ENCODE measurements at places on chromosomes 3 and 15.
A peak's percentile ranks its signal among the peaks of the same experiment; 100 is the strongest.

DNA sequence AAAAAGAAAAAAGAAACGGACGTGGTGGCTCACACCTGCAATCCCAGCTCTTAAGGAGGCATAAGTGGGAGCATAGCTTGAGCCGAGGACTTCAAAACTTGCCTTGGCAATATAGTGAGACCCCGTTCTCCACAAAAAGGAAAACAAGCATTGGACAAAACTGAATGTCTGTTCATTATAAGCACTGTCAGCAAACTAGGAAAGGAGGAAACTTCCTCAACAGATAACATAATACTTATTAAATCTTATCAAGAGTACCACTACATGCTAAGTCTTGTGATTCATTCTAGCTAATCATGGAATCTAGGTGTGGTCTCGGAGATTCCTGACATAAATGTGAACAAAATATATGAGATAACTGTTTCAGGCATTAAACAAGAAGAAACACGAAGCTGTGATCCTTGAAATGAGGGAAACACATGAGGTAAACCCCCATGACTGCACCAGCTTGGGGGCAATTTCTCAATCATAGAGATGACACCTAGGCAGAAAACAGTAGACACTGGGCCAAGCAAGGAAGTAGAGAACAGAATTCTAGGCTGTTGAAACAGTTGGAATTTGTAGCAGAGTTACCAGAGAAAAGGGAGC, 33.3 kb downstream of the TRPM7 start:
- DNase-seq: no peak

GRCh38 chr3:172627057-172627809, 83.6 kb downstream of the NCEH1 start:
- peak; percentile 89 for DNase-seq

DNA sequence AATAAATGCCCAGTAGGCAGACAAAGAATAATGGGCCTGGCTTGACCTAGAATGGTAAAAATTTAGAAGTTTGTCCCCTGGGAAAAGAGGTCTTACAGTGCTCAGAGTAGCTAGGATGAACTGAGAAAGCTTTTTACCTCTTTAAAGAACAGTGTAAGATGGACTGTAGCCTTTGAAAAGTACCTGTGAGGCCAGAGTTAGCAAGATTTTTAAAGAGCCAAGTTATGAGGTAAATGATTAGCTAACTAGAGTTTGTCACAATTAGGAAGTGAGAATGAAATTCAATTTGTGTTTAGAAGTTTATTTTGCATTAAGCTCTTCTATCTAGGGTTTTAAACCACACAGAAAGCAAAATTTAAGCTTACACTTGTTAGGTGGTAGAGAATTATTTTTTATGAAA, 480.9 kb downstream of the ZIC1 start:
- DNase-seq: no peak

DNA sequence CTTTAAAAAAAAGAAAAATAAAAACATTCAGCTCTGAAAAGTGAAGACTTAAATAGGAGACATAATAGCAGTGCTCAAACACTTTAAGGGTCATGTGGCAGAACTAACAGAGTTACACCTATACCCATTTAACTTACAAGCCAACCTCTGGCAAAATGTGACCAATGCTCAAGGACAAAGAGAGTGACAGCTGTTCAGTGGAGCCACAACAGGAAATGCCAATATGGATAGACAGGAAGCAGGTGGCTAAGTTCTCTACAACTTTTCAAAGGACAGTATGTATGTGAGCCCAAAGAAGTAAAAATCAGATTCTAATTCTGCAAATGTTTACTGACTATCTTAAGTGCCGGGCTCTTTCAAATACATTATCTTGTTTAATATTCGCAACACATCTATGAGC, 3.4 kb downstream of the TMCC1 start:
- no peak for DNase-seq

- peak; percentile 5 for DNase-seq
Measured at GRCh38 chr3:176919836-176920765, 277.2 kb downstream of the TBL1XR1 start.

GRCh38 chr15:96184297-96184696, 146.2 kb upstream of the NR2F2 start:
- DNase-seq: no peak

GRCh38 chr3:133849346-133849745, 43.7 kb downstream of the SRPRB start:
- no peak for DNase-seq

DNA sequence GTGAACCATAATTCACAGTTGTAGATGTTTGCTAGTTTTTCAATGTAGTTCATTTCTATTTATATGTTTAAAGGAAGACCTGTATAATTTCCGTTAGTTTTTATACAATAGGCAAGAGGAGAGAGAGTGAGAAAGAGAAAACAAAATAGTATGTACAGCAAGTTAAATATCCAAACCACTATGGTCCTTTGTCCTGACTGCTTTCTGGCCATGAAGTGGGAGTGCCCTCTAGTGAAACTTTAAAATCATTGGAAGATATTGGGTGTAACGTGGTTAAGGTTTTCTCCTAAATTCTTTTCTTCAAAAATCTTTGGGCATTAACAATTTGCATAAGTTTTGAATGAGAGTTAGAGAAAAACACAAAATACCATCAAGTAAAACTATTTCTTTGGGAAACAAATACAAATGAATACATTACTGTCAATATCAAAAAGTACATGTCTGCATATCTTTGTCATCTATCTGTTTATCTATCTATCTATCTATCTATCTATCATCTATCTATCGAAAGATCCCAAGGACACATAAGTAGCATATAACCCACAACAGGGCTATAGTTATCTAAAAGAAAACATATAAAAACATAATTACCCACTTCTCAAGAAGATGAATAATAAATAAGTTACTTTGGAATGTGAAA, 534.6 kb upstream of the ATP11B start:
- peak; percentile 30 for DNase-seq

DNA sequence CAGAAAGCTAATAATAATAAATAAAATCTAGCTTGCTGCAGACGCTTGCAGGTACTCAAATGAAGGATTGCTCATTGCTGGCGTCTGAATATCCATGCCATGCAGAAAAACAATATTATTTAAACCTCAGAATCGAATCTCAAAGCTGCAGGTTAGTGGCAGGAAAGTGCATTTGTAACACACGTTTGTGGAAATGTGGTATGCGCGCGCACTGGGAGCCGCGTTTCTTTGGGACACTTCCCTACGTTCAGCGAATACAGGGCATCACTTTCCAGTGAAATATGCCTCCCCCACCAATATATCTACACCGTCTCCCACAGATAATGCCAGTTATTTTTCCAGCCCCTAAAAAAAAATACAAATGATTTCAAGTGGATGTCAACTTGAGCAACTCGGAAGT, 37.1 kb downstream of the ZIC4 start:
- no peak for DNase-seq

- no peak for DNase-seq
Measured at GRCh38 chr3:183015185-183015584, 34.8 kb upstream of the DCUN1D1 start.

- DNase-seq: peak; percentile 28
Measured at GRCh38 chr3:52136513-52136912, 17.7 kb downstream of the POC1A start.

GRCh38 chr3:109356442-109357155, 19.3 kb upstream of the DPPA4 start:
- no peak for DNase-seq

GRCh38 chr3:31392568-31392967, 140.2 kb upstream of the STT3B start:
- DNase-seq: no peak

GRCh38 chr3:158086776-158087175, 19.4 kb downstream of the SHOX2 start:
- no peak for DNase-seq

DNA sequence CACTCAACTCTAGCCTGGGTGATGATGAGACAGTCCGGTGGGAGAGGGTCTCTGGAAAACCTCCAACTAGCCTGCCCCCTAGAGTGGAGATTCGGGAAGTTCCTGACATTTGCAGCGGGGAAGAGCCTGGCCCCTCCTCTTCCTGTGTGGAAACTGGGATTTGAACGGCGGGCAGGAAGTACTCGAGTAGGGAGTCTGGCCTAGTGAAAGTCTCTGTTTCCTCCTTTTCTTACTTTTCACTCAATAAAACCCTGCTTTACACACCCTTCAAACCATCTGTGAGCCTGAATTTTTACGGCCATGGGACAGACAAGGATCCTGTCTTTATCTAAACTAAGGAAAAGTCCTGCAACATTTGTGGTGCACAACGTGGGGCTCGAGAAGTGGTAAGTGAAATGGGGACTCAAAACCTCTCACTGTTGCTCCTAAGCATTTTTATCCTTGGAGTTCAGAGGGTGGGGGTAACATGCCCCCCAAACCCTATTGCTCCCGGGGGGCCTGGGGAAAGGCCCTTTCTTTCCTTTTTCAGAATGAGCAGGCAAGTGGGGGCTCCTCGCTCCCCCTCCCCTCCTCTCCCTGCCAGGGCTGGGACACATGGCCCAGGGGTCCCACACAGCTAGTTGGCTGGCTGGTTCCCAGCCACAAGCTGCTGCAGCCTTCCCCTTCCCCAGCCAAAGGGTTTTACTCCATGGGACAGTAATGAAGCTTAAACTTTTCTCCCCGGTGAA, 224.7 kb upstream of the GBE1 start:
- DNase-seq: no peak

DNA sequence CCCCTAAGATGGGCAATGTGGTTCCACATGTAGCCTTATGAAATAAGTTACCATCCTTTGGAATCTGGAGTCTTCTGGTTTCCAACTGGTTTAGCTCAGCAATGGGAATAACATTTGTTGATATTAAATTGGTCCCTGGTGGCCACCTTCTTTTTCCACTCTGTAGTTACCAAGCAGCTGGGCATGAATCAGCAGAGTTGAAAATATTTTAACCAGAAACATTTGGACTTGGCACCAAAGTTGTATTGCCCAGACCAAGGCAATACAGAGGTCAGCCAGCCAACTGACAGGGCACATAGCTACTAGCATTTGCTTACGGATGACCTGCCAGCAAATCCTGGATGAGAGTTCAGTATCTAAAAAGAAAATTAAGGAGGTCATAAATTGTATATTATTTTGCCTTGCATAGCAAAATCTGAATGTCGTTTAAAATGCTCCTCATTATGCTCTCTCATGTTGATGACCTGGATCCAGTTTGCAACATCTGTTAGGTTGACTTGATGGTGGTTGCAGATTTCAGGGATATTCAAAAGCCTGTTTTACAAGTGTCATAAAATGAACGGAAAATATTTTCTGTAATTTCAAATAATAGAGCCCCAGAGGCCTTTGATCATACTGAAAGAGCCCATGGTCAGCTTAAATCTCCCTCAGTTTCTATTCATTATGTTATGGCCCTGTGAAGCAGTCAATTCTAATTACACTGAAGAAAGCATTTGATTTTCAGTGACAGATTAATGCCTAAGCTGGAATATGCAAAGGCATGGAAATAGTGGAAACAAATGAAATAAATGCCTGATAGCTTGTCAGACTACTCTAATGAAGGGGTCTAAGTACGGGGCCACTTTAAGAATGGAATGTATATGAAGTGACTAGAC, 54.6 kb downstream of the PPM1L start:
- DNase-seq: peak; percentile 48

DNA sequence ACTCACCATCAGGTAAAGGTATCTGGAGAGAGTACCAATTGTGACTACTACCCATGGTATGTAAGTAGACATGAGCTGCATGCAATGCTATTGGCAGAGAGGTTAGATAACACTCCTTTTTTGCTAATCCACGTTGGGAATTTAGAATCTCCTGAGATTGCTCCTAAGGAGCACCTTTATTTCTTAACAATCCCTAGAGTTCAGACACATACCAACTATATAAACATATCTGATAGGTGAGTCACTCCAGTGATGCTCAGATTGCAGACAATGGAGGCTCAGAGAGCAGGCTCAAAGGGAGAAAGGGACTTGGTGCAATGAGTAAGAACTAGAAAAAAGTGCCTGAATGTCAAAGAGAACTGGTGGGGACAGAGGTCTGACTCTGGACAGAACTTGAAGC, 47.0 kb upstream of the LRRFIP2 start:
- DNase-seq: peak; percentile 71

GRCh38 chr3:129245141-129245540, 4.3 kb upstream of the COPG1 start:
- DNase-seq: no peak

DNA sequence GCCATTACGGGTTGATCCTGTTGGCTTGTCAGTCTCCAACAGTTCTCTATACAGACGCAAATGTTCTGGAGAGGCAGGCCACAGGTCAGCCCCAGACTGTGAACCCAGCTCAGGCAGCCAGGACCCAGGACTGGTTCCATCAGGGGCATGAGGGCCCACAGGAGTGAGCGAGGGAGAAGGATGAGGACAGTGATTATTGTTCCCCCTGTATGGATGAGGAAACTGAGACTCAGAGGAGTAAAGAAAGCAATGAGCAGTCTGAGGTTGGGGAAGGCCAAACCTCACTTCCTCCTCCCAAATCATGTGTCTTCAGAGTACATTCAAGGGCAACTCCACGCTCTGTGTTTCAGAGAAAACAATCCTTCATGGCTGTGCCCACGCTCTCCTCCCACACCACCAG, 121.9 kb downstream of the RPLP1 start:
- DNase-seq: no peak

GRCh38 chr3:10504171-10505049, 976 bp downstream of the ATP2B2 start:
- DNase-seq: no peak

GRCh38 chr3:156615592-156616173, 58.7 kb upstream of the TIPARP start:
- DNase-seq: peak; percentile 88

DNA sequence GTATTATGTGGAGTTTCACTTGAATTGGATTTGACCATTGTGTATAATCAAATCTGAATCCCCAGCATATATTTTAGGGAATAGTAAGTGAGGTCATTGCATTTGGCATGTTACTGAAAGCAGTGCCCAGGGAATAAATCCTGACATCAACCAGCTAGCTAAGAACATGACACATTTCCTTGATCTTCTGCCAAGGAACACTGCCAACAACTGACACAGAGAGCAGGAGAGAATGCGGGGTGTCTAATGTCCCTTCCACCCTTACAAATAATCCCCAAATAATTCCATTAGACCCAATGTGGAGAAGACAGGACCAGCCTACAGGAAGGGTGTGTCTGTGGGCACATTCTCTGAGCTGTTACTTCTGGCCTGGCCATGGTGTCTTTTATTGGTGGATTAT, 30.6 kb upstream of the UBE3A start:
- DNase-seq: no peak

GRCh38 chr3:157816296-157816695, 289.9 kb downstream of the SHOX2 start:
- peak; percentile 57 for DNase-seq

GRCh38 chr15:63909819-63910437, 76.2 kb upstream of the HERC1 start:
- peak; percentile 78 for DNase-seq
